Left kidney (tissue), 8 donors: ENCODE measurements at places on chromosomes 4 and X. TPM values are rescaled to one million over a fixed set of nuclear protein-coding genes. Genes with fewer than 3 reads are reported as not detected.

- DNase-seq: no peak
These were observed 330.6 kb downstream of the GALNTL6 start for GRCh38 chr4:172143605-172144314.

DNA sequence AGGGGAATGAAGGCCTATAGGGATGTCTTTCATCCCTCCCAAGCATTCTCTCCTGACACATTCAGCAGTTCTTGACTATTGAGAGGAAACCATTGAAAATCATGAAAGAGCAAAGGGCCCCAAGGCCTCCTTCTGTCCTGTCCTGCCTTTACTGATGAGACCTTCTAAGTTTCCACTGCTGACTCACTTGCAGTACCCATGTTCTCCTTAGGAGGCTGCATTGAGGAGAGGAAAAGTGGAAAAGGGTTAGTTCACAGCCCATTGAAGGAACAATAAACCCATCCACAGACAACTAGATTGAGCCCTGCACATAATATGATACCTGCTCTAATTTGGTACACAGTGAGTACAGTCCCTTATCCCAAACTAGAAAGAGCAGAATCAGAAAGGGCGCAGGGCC is 115.1 kb upstream of the PNPLA4 start:
- DNase-seq: no peak

GRCh38 chr4:65670331-65671031 is at the start of gene EPHA5:
Gene EPHA5, minus strand, starts transcription at chr4:65670489. Its CDS starts 747 bp downstream, at chr4:65669742.
- peak; percentile 71 for DNase-seq

DNA sequence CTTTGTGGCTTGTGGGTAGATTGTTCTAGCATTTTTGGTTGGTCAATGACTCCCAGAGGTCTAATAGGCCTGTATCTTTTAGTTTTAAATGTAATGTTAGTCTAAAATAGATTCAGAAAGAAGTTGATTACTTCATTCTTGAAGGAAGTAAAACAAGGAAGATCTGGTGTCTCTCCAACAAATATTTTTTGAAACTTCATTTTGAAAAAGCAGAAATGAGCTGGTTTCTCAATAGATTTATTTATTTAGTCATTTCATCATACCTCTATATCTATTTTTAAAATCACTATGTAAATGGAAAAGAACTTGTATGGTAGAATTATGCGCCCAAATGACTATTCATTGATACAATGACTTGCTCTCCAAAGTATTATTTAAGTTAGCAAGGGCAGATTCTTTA is 7.2 kb downstream of the HTR2C start:
- no peak for DNase-seq

GRCh38 chr4:140066031-140066930 is 87.7 kb downstream of the MAML3 start:
- DNase-seq: no peak

GRCh38 chrX:106300239-106300638 is 132.1 kb downstream of the PWWP3B start:
- DNase-seq: no peak

DNA sequence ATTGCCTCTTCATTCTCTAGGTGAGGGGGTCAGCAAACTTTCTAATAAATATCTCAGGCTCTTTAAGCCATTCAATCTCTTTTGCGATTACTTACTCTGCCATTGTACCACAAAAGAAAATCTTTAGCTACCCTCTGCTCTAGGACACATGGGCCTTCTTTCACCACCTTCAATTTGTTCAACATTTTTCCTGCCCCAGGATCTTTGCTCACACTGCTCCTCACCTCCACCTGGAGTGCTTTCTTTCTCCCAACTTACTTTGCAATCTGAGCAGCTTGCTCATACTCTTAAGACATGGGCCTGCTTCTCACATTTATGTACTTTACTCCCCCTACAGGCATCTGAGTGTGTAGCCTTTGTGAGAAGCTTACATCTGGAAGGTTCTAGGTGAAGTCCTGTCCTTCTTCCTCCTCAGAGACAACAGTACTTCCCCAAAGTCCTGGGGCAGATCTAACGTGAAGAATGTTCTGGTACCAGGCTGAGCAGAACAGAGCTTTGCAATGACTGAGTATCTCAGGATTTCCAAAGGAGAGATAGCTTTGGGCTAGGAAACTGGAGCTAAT is 55.0 kb upstream of the PRDM5 start:
- DNase-seq: peak; percentile 19

- DNase-seq: peak; percentile 14
These were observed at the start of gene STS for GRCh38 chrX:7147413-7147977. Gene STS, plus strand, starts transcription at chrX:7147712. Its CDS starts 105,488 bp downstream, at chrX:7253200.

GRCh38 chr4:109816082-109816442 is 500 bp downstream of the GAR1 start:
- DNase-seq: no peak

DNA sequence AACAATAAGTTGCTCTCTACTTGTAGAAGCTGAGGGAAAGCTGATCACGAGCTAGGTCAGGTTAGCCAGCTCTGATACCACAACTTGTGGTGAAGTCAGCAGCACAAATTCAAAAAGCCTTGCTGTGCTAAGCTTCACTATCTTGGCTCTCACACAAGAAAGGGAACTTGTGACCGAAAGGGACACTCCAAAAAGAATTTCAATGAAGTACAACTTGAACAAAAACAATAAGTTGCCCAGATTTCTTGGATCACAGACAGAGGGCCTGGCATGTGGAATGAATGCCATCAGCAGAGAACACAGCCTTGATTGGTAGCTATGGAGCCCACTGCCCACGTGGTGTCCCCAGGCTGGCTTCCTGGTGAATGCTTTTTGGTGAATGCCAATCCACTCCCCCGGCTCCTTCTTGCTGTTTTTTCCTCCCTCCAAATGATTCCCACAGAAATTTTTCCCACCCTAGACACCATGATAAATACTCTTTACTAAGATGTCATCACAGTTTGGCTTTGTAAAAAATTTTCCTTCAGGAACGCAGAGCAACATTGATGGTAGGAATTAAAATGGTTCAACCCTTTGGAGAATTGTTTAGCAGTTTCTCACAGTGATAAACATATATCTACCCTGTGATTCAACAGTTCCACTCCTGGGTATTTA is 82.6 kb downstream of the ANXA3 start:
- DNase-seq: no peak

DNA sequence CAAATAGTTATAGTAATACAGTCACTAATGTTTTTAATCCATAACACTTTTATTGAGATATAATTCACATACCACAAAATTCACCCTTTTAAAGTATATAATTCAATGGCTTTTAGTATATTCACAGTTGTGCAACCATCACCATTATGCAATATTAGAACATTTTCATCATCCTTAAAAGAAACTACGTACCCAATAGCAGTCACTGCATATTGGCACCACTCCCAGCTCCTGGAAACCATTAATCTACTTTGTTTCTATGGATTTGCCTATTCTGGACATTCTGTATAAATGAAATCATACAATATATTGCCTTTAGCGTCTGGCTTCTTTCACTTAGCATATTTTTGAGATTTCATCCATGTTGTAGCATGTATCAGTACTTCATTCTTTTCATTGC is 99.3 kb downstream of the AMMECR1 start:
- DNase-seq: no peak

DNA sequence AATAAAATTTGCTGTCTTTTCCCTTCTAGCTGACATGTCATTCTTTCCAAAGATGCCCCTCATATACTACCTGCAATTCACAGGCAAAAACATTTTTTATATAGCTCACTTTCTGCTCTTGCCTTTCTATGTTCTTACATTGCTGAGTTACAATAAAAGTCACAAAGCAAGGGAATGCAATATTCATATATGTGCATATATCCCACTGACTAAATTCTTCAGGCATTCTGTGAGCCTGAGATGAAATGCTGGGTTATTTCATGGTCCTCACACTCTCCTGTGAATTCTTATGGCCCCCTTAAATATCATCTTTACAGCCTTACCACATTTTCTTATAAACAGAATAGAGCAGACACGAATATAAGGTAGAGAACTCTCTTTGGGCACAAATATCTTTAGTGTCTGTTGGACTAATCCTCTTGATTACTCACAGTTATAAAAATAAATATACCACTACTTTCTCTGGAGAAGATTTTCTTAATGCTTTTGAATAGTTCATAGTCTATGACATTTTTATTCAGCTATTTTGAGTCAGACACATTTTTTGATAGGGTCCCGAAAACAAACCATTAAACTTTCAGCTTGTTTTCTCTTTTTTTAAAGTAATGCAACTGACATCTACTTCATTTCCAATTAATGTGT is 84.1 kb upstream of the H2AZ1 start:
- no peak for DNase-seq

DNA sequence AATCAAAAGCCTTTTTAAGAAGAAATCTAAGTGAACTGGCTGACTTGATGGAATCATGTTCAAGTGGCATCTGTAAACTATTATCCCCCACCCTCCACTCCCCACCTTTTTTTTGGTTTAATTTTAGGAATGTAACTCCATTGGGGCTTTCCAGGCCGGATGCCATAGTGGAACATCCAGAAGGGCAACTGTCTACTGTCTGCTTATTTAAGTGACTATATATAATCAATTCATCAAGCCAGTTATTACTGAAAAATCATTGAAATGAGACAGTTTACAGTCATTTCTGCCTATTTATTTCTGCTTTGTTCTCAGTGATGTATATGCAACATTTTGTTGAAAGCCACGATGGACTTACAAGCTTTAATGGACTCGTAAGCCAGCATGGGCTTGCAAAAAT is 162.3 kb downstream of the STIM2 start:
- no peak for DNase-seq

DNA sequence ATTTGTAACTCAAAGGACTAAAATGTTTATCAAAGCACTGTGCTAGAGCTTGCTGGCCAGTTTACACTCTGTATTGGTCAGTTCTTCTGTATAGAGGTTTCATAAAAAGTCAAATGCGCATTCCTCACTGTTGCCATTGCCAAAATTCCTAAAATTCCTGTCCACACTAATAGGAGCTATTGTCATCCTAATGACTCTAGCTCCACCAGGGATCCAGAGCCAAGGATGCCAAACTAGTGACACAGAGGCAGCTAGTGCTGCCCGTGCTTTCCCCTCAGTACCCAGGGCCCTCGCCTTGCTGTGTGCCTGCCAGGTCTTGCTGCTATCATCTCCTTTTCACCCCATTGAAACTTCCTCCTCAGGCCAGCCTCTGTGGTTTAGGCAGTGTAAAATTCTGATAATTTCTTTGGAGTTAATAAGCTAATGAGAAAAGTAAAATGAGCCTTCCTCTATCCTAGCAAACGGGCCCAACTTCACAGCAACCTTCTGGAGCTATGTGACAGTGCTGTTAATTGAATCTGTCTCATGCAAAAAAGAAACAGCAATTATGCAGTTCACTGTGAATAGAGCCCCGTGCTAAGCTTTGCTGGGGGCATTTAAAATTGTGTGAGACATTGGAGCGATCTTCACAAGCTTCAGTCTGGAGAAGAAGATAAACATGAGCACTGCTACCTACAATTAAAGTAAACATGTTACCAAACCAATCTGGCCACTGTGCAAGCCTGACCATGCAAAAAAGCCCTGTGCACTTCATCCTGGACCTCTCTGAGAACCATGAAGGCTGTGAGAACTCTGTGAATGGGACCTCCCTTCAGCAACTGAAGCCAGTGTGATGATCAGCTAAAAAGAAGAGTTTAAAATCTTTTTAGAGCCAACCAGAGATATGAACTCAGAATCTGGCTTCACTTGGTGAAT is 43.1 kb upstream of the FGF2 start:
- no peak for DNase-seq

GRCh38 chr4:107793996-107794395 is 30.7 kb upstream of the SGMS2 start:
- DNase-seq: no peak

DNA sequence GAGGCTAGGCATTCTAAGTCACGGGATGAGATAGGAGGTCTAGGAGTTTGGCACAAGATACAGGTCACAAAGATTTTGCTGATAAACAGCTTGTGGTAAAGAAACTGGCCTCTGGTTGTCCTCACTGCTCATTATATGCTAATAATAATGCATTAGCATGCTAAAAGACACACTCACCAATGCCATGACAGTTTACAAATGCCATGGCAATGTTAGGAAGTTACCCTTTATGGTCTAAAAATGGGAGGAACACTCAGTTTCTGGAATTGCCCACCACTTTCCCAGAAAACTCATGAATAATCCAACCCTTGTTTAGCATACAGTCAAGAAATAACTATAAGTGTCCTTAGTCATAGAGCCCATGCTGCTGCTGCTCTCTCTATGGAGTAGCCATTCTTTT is 286.9 kb downstream of the ZNF674 start:
- DNase-seq: no peak

DNA sequence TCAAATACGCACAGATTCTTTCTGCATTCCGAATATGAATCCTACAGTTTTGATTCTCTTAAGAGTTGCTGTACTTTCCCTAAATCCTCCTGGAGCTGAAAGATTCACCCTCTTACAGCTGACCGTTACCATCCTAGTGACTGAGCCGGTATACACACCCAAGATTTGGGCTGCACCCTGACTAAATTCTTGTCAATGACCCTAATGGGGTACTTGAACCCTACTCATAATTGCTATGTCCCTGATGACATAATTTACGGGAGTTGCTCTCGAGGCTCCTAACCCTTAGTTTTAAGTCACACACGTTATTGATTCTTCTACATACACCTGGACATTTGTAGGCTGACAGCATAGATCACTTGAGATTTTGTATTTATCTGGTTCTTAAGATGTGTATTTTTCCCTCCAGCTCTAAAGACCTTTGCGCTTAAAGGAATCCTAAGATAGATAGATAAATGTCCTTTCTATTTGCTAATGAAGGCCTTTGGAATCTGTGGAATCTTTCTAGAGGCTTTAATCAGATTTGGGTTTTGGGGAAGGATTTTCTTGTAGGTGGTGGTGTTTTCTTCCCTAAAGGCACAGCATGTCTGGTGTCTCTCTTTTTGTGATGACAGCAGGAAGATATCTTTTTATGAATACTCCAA is 37.8 kb downstream of the CLDN34 start:
- no peak for DNase-seq

DNA sequence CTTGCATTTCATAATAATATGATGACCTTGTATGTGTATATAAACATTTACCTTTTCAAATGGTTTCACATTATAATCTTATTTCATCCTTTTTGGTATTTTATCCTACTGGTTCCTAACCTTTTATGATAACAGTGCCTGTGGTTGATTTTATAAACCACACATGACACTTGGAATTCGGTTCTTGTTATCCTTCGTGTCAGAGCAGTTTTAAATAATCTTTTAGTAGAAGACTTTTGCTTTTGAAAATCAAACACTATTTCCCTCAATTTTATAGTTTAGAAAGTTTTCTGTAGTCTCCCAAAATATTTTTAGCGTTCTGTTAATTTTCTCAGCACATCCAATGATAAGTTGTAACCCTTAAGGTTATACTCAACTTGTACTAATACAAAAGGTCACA is 676.8 kb downstream of the RAPGEF2 start:
- no peak for DNase-seq

- peak; percentile 45 for DNase-seq
These were observed 152.5 kb upstream of the STX18 start for GRCh38 chr4:4694296-4694772.

TSPAN6 gene
- 173 TPM for polyA plus RNA-seq

CWH43 gene
- 7.4 TPM for polyA plus RNA-seq

SPATA18 gene
- 1.6 TPM for polyA plus RNA-seq

TMSB15B gene
- polyA plus RNA-seq: 31.0 TPM

PPA2 gene
- polyA plus RNA-seq: 115 TPM

TRAM1L1 gene
- polyA plus RNA-seq: 17.5 TPM

CAMK2D gene
- polyA plus RNA-seq: 89.0 TPM

COL4A6 gene
- polyA plus RNA-seq: 16.0 TPM

LDOC1 gene
- polyA plus RNA-seq: 69.7 TPM

CLDN2 gene
- polyA plus RNA-seq: 65.7 TPM

CLTRN gene
- 21.4 TPM for polyA plus RNA-seq

KLB gene
- 0.27 TPM for polyA plus RNA-seq

ARMCX2 gene
- 87.7 TPM for polyA plus RNA-seq

ODAPH gene
- polyA plus RNA-seq: not detected

ARHGAP10 gene
- 18.4 TPM for polyA plus RNA-seq
